ENCODE measurements at places on chromosomes 12 and 14.

GRCh38 chr12:54588890-54589267 lies 420 bp upstream of the PPP1R1A start:
- no peak for DNase-seq

- no peak for DNase-seq
These were observed 9.5 kb downstream of the ARL6IP4 start for GRCh38 chr12:122989874-122990419.

DNA sequence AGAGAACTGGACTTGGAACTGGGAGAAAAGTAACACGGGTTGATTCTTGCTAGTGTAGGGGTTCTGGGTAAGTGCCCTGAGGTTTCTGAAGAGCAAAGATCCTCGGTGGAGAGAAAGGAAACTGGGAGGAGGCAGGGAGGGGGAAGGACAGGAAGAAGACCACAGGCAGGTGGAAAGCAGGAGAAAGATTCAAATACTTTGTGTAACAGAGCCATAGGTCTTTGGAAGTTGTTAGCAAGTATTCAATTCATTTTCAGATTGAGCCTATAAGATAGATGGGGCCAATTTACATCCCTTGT lies 1.3 kb downstream of the PNP start:
- no peak for DNase-seq

DNA sequence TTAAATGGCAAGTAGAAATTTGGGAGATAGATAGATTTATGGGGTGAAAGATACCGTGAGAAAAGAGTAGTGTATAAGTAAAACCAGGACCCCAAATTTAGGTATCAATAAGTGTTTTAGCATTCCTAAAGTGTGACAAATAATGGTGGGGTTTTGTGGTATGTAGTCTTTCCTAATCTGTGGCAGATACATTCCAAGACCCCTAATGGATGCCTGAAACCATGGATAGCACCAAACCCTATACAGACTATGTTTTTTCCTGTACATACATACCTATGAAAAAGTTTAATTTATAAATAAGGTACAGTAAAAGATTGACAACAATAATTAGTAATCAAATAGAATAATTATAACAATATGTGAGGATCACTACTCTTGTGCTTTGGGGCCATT lies 14.4 kb upstream of the TCP11L2 start:
- DNase-seq = no peak

GRCh38 chr14:38867561-38868150 lies 235.4 kb downstream of the SEC23A start:
- no peak for DNase-seq

DNA sequence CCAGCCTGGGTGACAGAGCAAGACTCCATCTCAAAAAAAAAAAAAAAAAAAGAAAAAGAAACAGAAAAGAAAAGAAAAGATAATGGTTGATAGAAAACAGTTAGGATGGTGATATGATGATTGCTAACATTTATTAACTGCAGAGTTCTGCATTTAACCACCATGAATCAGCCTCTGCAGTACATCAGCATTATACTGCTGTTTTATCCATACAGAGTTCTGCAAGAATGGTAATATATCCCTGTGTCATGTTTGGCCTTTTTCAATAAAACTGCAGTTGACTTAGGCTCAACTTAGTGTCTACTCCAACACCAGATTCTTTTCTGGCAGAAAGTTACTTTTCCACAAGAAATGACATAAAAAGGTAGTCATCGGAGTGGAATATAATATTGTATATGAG lies 62.6 kb downstream of the DUSP6 start:
- no peak for DNase-seq

GRCh38 chr14:103003850-103004249 lies 53.5 kb downstream of the CDC42BPB start:
- no peak for DNase-seq

DNA sequence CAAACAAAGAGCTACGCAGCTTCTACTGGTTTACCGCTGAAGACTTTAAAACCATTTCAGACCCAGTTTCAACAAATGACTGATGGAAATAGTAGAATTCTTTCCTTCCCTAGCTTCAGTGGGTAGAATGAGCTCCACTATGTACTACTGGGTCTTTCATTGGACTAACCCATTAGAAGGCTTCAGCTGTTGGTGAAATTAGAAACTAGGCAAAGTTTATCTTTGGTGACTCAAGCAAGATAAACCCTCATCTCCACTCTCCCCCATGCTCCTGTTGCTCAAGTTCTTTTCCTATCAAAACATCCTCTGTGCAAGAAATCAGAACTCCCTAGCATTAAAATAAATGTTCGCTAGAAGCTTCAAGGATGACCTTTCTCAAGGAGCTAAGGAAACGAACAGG lies 159.2 kb downstream of the PAWR start:
- DNase-seq = no peak

DNA sequence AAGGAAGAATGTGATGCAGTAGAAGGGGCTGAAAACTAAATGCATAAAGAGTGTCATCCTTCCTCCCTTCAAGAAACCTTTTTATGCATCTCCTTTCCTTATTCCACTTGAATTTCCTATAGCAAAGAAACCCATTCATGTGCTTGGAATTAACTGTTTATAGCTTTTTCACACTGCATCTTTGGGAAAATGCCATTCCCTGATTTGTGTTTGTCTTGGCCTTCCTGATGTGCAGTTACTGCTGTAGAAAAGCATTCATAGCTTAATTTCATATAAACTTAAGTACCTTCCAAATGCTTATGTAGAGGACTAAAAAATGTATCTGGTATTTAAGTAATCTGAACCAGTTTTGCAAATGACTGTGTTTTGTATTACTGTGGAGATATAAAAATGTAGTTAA lies 61.8 kb downstream of the SDR9C7 start:
- no peak for DNase-seq

- no peak for DNase-seq
These were observed 82.4 kb downstream of the DIO3 start for GRCh38 chr14:101643651-101644050.

GRCh38 chr12:119011231-119011630 lies 29.9 kb downstream of the SRRM4 start:
- DNase-seq = no peak
